ENCODE measurements at places on chromosomes 5 and 9.

GRCh38 chr5:164746723-164747122, 1241.3 kb downstream of the MAT2B start:
- no peak for DNase-seq

DNA sequence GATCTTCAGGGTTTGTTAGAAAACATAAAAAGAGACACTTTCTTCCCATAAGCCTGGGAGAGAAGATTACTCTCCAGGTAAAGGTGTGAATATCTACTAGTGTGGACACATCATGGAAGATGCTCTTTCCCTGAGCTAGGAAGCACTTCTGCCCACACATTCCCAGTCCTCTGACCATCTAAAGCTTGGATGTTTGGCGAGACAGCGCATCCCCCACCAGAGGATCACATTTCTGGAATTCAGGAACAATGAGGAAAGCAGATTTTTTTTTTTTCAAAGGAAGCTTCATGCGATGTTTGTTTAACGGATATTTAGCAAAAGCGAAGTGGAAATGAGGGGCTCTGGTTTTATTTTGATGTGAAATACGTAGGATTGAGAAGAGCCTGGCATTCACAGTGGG, 6.2 kb downstream of the SVEP1 start:
- no peak for DNase-seq

- DNase-seq: no peak
Observed at GRCh38 chr5:95069948-95070347, 214.9 kb downstream of the MCTP1 start.

GRCh38 chr9:121876255-121876654, 216.9 kb downstream of the TTLL11 start:
- DNase-seq: no peak

DNA sequence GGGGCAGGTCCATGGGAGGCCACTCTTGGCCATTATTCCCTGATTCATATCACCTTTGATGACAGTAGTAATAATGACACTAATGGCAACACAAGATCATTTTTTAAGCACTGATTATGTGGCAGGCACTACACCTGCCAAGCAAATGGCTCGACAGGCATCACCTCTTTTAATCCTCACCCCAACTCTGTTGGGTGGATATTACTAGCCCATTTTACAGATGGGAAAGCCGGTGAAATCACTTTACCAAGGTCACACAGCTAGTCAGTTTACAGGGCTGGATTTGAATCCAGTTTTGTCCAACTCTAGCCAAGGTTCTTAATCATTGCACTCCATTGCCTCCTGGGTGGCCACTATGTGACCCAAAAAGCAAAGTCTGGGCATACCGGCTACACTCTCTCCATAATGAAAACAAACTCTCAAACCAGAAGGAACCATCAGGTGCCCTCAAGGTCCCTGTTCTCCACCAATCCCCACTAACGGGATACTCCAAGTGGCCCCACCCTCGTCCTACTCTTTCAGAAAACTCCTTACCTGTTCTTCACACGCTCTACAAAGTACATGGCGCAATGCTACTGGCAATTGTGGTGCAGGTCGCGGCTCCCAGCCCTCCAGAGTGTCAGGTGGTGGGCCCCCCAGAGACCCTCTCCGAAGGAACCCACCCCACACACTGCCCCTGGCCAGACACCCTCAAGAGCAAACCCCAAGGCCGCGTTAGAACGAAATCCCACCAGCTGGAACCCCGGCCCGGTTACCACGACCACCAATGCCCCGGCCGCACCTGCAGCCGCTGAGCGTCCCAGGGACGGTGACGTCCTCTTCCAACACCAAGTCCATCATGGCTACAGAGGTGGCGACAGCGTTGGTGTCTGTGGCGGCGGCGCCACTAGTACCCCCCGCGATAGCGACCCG, 572 bp downstream of the CDK5RAP2 start:
- no peak for DNase-seq

All from coronary artery (tissue), 2 donors.